Stimulated activated naive B cell treated with anti-CD40 and anti-IgM and Interleukin-4, amounts not matched to agents 10 μg/mL and 1 μg/mL and 100 μg/mL, for 72 hours (primary cell): ENCODE measurements at places on chromosomes 6 and 20.
A peak's percentile ranks its signal among the peaks of the same experiment; 100 is the strongest.

GRCh38 chr6:141048451-141048850 is 1084.3 kb upstream of the GJE1 start:
- DNase-seq: no peak

GRCh38 chr6:149642829-149643580 is 5.5 kb downstream of the KATNA1 start:
- DNase-seq: peak; percentile 36

DNA sequence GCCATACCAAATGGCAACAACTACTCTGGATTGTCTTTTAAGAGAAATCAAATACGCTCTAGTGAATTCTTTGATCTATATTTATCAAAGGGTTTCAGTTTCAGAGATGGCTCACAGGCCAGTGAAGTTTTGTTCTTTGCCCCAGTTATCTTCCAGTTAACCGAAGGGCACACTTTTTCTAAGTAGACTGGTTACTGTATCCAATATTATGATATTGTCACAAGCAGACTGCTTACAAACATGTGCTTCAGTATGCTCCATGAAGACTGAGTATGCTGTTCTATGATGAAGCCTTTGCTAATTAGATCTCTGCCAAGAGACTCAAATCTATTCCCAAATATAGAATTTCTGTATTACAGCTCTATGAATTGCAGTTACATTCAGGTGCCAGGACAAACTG is 181.1 kb downstream of the REV3L start:
- no peak for DNase-seq

DNA sequence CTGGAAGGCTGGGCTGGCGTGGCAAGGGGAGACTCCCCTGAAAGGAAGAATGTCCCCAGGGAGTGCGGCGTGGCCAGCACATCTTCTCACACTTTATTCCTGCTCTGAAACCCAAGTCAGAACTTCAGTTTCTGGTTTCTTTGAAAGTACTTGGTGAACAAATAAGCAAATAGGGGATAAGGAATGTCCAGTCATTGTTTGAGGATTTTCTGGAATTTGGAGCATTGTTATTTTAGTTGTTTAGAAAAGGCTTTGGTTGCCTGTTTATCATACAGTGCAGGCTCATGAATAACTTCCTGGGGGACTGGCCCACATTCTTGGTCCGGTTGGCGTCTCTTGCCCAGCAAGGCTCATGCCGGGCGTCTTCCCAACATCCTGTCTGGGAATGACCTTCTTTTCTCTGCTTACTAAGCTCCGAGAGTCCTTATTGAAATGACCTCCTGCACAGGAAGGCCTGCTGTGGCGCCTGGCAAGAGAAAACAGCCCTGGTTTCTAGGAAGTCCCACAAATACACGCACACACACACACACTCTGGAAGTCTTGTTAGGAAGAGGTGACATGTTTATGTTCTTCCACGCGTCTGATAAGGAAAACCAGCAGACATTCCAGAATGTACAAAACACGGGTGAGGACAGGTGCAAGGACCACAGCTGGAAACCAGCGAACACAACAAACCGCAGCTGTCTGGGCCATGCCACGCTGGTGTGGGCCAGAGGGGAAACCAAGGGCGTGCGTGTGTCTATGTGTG is 71.9 kb downstream of the TMEM170B start:
- no peak for DNase-seq

DNA sequence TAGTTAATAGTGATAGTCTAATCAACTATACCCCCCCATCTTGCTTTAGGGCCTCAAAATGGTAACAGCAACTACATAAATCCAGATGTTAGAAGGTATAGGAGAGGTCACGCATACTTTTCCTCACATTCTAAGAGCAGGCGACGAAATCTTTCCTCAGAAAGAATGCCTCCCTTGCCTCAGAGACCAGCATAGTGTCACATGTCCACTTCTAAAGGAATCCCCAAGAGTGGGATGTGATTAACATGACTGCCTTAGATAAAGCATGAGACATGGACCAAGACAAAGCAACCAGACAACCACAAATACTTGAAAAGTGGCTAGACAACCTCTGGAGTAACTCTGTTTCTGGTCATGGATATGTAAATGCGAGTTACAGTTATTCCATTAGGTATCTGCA is 710.7 kb downstream of the EYS start:
- DNase-seq: no peak

- no peak for DNase-seq
Measured at GRCh38 chr6:14748679-14749078, 497.2 kb upstream of the JARID2 start.

DNA sequence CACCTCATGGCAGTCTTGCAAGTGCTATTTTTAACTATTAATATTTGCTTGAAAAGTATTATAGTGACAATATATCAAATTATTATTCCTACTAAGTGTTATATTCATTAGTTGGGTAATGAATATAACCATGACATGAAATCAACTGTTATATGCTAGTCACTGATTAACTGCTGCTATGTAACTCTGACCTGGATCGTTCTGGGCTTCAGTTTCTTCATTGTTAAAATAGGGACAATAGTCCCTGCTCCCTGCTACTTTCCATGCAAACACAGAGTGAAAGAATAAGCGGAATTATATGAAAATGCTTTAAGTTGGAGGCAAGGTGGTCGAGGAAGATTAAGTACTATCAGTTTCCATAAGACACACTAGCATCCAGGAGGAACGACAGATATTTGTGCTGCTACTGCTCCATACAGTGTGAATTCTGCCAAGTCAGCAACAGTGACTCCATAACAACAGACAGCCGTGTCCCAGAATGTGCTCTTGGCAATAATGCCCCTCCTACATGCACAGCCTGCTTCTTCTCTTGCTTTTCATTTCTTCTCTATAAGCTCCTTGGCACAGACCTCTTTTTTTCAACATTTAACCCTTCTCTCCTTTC is 107.2 kb downstream of the CHD6 start:
- no peak for DNase-seq

GRCh38 chr6:15020119-15020770 is 225.6 kb upstream of the JARID2 start:
- no peak for DNase-seq

GRCh38 chr6:33661106-33661838 is 40.1 kb downstream of the ITPR3 start:
- no peak for DNase-seq

DNA sequence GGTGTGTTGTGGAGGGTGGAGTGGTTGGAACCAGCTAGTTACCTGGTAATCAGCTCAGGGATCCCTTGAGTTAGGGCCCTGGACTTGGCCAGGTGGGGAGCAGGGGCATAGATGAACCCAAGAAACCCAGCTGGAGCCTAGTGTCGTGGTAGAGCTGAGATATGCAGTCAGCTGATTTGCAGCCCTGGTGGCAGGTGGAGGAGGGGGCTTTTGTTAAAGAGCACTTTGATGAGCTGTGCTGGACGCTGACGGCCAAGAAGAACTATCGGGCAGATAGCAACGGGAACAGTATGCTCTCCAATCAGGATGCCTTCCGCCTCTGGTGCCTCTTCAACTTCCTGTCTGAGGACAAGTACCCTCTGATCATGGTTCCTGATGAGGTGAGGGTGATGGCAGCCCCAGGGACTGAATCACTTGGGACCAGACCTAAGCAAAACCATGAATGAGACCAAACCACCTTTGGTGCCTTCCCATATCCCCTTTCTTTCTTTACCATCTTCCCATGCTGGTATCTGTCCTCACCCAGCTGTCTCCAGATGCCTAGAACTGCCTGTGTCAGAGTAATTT is 12.7 kb downstream of the DEF6 start:
- DNase-seq: no peak

GRCh38 chr20:36498386-36499179 is 42.7 kb upstream of the MYL9 start:
- no peak for DNase-seq

- no peak for DNase-seq
Measured at GRCh38 chr6:117521791-117522502, 39.5 kb downstream of the DCBLD1 start.

- no peak for DNase-seq
Measured at GRCh38 chr6:23929201-23929600, 196.8 kb upstream of the NRSN1 start.

DNA sequence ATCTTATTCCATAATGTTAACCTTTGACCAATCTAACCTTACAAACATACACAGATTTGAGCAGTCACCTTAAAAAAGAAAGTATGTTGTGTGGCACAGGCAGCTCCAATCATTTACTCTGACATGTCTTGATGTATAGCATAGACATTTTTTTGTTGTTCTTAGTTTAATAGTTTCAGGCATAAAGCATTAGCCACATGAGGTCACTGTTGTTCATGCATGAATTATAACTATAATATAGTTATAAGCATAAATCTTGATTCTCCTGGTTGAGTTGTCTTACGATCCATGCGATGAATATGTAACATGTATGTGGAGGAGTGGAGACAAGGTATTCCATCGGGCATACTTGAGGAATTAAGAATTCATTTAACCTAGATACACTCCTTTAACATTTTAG is 26.1 kb upstream of the NKAIN2 start:
- no peak for DNase-seq

DNA sequence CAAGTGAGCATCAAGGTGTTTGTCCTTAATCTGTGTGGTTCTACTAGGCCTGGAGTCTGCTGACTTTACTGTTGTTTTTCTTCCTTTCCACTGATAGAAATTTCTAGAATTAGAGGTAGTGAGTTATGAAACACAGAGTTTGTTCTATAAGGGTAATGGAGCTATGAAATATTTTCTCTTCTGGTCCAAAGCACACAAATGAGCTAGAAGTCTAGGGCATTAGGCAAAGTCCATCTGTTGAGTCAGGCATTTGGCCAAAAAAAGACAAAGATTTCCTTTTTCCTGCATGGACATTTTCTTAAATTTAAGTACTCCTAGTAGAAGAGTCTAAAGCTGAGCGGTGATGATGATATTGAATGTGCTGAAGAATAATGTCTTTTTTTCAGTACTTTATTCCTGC is 174.3 kb upstream of the STXBP5 start:
- no peak for DNase-seq

- no peak for DNase-seq
Measured at GRCh38 chr6:17276766-17277165, 4.4 kb upstream of the RBM24 start.

DNA sequence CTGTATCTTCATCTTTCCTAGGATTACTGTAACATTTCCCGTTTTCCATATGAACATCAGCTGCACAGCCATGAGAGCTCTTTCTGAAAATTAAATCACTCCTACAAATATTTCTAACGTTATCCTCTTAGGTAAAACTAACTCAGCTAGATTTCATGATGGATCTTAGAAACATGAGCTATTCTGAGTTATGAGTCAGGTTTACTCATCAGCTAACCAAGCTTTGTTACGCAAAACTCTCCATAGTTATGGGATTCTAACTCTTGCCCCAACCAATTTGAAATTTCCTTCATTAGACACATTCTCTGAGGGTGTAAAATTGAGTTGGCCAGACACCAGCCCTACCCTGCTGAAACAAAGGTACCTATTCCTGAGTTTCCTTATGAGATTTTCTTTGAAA is 14.0 kb downstream of the DEFB110 start:
- DNase-seq: no peak

DNA sequence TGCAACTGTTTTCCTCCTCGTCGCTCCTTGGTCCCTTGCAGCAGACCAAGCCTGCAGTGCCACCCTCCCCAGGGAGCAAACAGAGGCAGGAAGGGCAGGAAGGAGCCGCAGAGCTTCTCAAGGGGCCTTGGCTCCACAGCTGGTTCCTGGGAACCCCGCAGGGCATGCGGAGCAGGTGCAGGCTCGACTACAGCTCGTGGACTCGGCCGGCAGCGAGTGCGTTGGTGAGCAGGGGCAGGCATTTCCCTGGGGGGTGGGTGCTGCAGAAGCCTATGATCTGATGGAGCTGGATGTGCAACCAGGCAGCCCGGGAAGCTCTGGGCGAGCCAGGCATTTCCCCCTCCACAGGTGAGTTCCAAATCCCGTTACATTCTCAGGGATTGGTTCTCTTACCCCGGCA is 37.1 kb downstream of the FRMD1 start:
- DNase-seq: no peak

GRCh38 chr6:24219670-24220069 is 93.7 kb downstream of the NRSN1 start:
- DNase-seq: no peak

DNA sequence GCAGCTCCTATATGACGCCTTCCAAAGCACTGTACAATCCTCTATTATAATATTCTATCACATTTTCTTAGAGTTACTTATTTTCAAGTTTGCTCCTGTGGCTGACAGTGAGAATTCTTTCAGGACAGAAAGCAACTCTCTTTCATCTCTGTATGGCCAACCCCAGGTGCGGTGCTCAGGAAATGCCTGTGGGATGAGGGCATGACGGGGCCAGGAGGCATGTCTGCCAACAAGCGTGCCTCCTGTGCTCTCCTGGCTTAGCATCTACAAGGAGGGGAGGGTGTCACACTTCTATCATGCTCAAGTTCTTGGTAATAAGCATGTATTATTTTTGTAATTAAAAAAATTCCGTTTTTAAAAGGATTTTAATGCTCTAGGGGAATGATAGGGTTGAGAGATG is 11.4 kb downstream of the MRPL14 start:
- no peak for DNase-seq

- DNase-seq: no peak
Measured at GRCh38 chr6:17178754-17179529, 77.1 kb downstream of the STMND1 start.

DNA sequence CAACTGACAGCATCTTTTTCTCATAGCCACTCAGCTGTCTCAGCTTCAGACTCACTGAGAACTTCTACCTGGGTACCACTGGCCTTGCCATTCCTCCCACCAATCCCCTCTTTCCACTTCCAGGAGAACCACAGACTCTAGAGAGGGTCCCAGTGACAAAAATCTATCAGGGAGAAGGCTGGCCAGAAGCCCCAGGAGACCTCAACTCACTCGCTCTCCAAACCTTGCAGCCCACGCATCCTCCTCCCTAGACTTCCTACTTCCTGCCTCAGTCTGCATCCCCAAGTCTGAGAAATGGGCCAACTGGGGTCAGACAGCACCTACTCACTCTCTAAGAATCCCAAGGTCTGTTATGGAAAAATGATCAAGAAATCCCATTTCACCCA is 1.2 kb downstream of the TMEM239 start:
- DNase-seq: no peak

- no peak for DNase-seq
Measured at GRCh38 chr20:2341336-2341735, 39.4 kb upstream of the TGM6 start.

GRCh38 chr6:103895136-103895535 is 964.6 kb downstream of the HACE1 start:
- no peak for DNase-seq

DNA sequence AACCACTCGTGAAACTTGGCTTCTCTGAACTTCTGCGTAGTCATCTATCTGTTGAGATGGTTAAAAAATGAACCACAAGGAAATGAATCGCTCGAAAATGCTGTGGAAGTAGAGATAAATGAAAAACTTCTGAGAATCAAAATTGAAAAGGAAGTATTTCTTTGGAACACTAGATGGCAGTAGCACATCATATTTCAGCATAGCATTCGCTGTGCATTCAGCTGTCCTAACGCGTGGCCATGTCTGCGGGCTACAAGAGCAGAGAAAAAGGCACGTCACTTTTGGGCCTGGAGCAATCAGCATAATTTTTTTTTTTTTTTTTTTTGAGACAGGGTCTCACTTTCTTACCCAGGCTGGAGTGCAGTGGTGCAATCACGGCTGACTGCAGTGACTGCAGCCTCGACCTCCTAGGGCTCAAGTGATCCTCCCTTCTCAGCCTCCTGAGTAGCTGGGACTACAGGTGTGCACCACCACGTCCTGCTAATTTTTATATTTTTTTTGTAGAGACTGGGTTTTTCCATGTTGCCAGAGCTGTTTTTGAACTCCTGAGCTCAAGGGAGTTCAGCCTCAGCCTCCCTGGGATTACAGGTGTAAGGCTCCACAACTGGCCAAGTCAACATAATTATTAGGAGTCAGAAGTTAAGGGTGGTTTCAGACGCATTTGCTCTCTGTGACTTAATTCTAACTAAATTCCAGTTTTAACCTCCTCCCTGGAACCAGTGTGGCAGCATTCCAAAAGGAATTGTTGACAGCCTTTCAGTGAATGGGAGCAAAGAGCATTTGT is 8.8 kb upstream of the PERP start:
- peak; percentile 6 for DNase-seq
